ENCODE measurements at places on chromosomes 12 and 14.

- H3K4me3 ChIP-seq = peak overlapping the region; percentile 95
- H3K27ac ChIP-seq = peak overlapping the region; percentile 99
- peaks cover 38% of the 10 kb centered on the region for H3K4me1 ChIP-seq
Observed at GRCh38 chr14:92121207-92121669, 268 bp downstream of the NDUFB1 start.

DNA sequence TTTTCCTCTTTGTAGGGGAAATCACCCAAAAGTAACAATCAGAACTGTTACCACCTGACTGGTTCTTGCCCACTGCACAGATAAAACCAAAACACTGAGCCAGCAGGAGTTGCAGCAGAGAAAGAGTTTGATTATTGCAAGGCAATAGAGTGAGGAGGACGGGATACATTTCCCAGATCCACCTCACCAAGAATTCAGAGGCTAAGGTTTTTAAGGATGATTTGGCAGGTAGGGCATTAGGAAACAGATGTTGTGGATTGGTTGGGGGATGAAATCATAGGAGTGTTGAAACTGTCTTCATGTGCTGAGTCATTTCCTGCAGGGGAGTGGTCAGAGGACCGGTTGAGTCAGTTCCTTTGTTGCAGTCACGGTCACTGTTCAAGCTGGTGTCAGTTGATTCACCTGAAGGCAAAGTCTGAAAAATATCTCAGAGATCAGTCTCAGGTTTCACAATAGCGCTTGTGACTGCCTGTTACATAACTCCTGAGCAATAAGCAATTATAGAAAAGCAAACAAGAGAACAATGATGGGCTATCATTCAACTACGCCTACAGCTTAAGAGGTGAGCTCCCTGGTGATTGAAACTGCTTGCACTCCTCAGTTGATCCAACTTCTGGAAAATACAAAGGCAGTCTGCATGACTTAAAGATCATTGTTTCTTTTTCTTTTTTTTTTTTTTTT, 20.3 kb upstream of the AMN1 start:
- peak overlapping the region; percentile 2 for H3K4me3 ChIP-seq
- H3K36me3 ChIP-seq = peaks cover 4% of the 10 kb centered on the region
- peak; percentile 77 for DNase-seq
- H3K4me1 ChIP-seq = peaks cover 74% of the 10 kb centered on the region

- H3K36me3 ChIP-seq = no peaks in the 10 kb centered on the region
- H3K27ac ChIP-seq = no peak overlapping the region
- no peak for DNase-seq
- H3K4me1 ChIP-seq = no peaks in the 10 kb centered on the region
- H3K4me3 ChIP-seq = no peak overlapping the region
Observed at GRCh38 chr14:36605506-36605857, 23.1 kb upstream of the NKX2-8 start.

GRCh38 chr12:65188179-65188701, 18.9 kb downstream of the LEMD3 start:
- no peaks in the 10 kb centered on the region for H3K27me3 ChIP-seq
- H3K36me3 ChIP-seq = peaks cover 12% of the 10 kb centered on the region
- peak overlapping the region; percentile 77 for H3K27ac ChIP-seq
- DNase-seq = no peak
- H3K4me1 ChIP-seq = peaks cover 57% of the 10 kb centered on the region
- no peak overlapping the region for H3K4me3 ChIP-seq

DNA sequence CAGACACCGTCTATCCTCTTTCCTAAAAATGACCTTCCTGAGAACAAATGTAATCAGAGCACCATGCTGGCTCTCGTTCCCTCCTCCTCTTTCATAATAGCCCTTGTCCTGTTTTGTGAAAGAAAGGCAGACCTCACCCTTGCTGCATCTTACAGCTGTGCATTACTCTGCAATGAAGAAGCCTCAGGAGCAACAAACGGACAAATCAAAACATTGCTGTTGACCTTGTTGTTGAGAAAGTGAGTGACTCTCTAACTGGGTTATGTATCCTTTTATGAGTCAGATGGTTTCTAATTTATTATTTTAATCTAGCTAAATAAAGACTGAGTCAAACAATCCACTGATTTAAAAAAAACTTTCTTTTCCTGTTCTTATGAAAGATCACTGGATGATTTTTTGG, 180.9 kb downstream of the RPS29 start:
- no peak overlapping the region for H3K4me3 ChIP-seq
- H3K4me1 ChIP-seq = peaks cover 5% of the 10 kb centered on the region
- H3K27me3 ChIP-seq = peaks cover 20% of the 10 kb centered on the region

- H3K36me3 ChIP-seq = peaks cover 1% of the 10 kb centered on the region
- H3K4me1 ChIP-seq = no peaks in the 10 kb centered on the region
- H3K27ac ChIP-seq = no peak overlapping the region
- peaks cover 6% of the 10 kb centered on the region for H3K27me3 ChIP-seq
Observed at GRCh38 chr12:115817389-115817788, 460.1 kb downstream of the MED13L start.

- no peak for DNase-seq
- H3K36me3 ChIP-seq = no peaks in the 10 kb centered on the region
- no peaks in the 10 kb centered on the region for H3K27me3 ChIP-seq
- no peak overlapping the region for H3K4me3 ChIP-seq
Observed at GRCh38 chr12:101475751-101476305, 692 bp downstream of the SPIC start.

- no peaks in the 10 kb centered on the region for H3K36me3 ChIP-seq
- no peak overlapping the region for H3K4me3 ChIP-seq
- no peak for DNase-seq
- no peaks in the 10 kb centered on the region for H3K4me1 ChIP-seq
- H3K27me3 ChIP-seq = no peaks in the 10 kb centered on the region
- no peak overlapping the region for H3K27ac ChIP-seq
Observed at GRCh38 chr12:59115526-59115925, 195.2 kb upstream of the LRIG3 start.

GRCh38 chr12:112741106-112741505, 50.4 kb upstream of the RPH3A start:
- no peaks in the 10 kb centered on the region for H3K4me1 ChIP-seq
- H3K4me3 ChIP-seq = no peak overlapping the region
- no peak overlapping the region for H3K27ac ChIP-seq
- H3K27me3 ChIP-seq = peaks cover 19% of the 10 kb centered on the region

GRCh38 chr14:93655078-93655750, 133.1 kb downstream of the PRIMA1 start:
- no peak overlapping the region for H3K27ac ChIP-seq
- H3K36me3 ChIP-seq = no peaks in the 10 kb centered on the region
- no peaks in the 10 kb centered on the region for H3K4me1 ChIP-seq
- no peak overlapping the region for H3K4me3 ChIP-seq
- DNase-seq = no peak

GRCh38 chr12:127677537-127678131, 589.3 kb upstream of the TMEM132C start:
- peak; percentile 40 for DNase-seq
- no peaks in the 10 kb centered on the region for H3K36me3 ChIP-seq
- H3K27me3 ChIP-seq = no peaks in the 10 kb centered on the region
- H3K4me1 ChIP-seq = no peaks in the 10 kb centered on the region

DNA sequence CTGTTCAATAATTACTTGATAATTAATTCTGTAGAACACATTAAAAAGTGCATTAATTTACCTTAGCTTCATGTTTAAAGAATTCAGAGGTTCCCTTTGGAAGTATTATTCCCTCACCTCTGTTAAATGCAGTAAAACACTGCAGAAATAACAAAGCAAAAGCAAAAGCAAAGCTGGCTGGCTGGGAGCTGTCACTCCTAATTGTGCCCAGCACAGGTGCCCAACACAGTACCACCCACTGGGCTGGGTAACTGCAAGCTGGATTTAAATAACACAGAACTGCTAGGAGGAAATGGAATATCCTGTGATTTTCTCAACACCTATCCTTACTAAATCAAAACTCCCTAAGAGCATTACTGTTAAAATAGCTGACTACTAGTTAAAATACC, 72.6 kb downstream of the SLC2A13 start:
- no peak overlapping the region for H3K27ac ChIP-seq
- no peak overlapping the region for H3K4me3 ChIP-seq
- no peaks in the 10 kb centered on the region for H3K27me3 ChIP-seq
- no peak for DNase-seq
- H3K4me1 ChIP-seq = no peaks in the 10 kb centered on the region
- H3K36me3 ChIP-seq = no peaks in the 10 kb centered on the region

- peak overlapping the region; percentile 79 for H3K4me3 ChIP-seq
- peaks cover 2% of the 10 kb centered on the region for H3K36me3 ChIP-seq
- peak overlapping the region; percentile 84 for H3K27ac ChIP-seq
- no peaks in the 10 kb centered on the region for H3K27me3 ChIP-seq
- DNase-seq = peak; percentile 89
Observed at GRCh38 chr12:642633-643474, 20.4 kb downstream of the NINJ2 start.

DNA sequence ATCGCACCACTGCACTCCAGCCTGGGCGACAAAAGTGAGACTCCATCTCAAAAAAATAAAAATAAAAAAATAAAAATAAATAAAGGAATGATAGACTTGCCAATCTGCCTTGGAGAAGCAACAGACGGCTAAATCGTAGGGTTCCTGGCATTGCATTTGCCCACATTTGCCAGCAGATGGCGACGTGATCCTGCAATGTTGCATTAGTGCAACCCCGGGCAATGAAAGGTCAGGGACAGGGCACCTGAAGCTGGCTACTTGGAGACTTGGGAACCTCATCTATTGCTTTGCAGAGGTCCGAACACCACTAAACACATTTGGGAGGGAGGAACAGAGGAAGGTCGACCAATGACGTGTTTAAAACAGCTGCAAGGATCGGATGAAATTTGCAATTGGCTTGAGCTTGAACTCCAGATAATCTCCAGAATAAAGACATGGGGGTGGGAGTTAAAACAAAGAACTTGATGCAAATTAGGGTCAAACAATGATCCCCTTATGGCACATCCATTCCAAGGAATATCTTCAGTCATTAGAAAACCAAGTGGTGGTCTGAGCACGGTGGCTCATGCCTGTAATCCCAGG, 34.6 kb downstream of the SPRING1 start:
- peak; percentile 66 for DNase-seq
- H3K36me3 ChIP-seq = no peaks in the 10 kb centered on the region
- H3K4me3 ChIP-seq = no peak overlapping the region
- H3K27ac ChIP-seq = no peak overlapping the region
- H3K27me3 ChIP-seq = peaks cover under 1% of the 10 kb centered on the region

DNA sequence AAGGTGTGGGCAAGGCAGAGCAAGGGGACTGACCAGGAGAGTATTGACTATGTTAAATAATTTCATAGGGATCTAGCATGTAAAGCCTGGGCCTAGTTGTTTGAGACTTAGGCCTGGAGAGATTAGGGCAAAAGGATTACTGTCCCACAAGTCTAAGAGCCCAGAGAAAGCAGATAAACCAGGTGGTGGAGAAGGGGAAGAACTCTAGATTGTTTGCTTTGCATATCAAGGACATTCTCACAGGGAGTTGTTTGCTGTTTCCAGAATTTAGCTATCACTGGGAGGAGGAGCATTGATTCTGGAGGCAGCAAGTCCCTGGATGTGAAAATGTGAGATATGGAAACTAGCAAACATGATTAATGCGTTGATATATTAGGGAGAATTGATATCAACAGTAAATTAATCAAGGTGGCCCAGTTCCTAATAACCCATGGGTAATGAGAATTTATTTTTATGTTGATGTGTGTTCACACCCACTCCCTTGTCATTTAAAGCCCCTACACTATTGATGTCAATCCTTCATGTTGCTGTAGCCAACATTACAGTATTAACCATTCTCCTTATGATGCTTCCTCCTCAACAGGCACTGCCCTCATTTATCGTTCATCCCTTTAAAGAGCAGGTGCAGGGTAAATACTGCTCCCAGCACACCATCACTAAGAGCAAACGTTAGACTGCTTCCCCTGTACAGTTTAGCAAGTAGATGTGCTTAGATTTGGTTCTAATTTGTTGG, 1666.7 kb upstream of the FLRT2 start:
- no peaks in the 10 kb centered on the region for H3K27me3 ChIP-seq
- H3K4me1 ChIP-seq = no peaks in the 10 kb centered on the region
- no peak overlapping the region for H3K4me3 ChIP-seq
- peaks cover 3% of the 10 kb centered on the region for H3K36me3 ChIP-seq
- no peak for DNase-seq
- no peak overlapping the region for H3K27ac ChIP-seq

GRCh38 chr12:92051441-92051840, 94.2 kb downstream of the BTG1 start:
- no peak overlapping the region for H3K4me3 ChIP-seq
- peaks cover 75% of the 10 kb centered on the region for H3K4me1 ChIP-seq
- peaks cover 17% of the 10 kb centered on the region for H3K36me3 ChIP-seq
- no peak overlapping the region for H3K27ac ChIP-seq

DNA sequence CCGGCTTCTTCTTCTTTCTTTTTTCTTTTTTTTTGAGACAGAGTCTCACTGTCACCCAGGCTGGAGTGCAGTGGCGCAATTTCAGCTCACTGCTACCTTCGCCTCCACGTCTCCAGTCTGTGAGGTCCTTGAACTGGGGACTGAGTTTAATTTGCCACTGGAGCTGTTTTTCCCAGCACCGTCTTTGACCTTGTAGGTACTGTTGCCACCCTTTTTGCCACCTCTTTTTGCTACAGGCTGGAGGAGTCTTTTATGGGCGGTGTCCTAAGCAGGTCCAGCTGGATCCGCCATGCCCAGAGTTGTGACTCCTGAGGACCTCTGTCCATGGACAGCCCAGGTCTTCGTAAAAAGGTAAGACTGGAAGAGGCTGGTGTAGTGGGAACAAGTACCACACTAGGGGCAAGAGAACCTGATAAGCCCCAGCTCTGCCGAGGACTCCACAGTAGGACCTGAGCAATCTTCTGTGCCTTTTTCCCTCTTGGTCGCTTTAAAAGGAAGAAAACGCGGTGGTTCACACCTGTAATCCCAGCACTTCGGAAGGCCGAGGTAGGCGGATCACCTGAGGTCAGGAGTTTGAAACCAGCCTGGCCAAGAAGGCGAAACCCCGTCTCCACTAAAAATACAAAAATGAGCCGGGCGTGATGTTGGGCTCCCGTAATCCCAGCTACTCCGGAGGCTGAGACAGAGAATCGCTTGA, 946 bp downstream of the RNU4-2 start:
- no peak overlapping the region for H3K27ac ChIP-seq
- H3K27me3 ChIP-seq = no peaks in the 10 kb centered on the region
- DNase-seq = peak; percentile 72
- no peaks in the 10 kb centered on the region for H3K36me3 ChIP-seq
- H3K4me1 ChIP-seq = no peaks in the 10 kb centered on the region

DNA sequence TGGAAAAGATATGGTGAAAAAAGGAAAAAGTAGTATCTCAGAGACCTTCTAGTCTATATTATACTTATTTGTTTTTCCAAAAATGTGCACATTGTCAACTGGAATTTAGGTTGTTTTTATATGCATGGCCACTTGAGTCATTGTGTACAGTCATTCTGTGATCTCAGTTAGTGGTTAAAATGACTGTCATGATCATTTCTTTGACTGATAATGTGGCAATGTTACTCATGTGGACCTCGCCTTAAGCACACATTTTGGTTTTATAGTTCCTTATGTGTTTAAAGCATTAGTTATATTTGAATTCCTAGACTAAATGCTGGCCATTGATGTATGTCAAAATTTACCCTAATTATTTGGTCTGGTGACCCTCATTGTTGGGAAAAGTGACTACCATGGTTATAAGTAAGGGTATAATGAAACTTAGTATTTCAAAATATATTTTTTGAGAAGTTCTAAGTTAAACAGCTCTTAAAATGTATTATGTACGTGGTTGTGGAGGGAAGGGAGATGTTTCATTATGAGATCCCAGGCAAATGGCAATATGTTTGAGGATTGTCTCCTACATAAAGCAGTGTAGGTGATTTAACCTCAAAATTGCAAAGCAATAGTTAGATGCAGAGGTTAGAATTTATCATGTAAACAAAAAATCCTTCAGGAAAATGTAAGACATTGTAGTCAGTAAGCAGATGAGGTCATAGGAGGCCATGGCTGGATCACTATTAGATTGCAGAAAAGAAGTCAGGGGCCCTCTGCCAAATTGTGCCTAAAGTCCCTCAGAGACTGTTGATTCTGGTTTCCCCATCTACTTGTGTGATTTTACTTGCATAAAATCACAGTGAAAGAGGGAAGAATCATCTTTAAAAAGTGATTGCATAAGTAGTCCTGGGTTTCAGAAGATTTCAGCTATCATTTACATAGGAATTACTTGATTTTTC, 17.5 kb downstream of the PNMA1 start:
- H3K4me3 ChIP-seq = peak overlapping the region; percentile 86
- H3K4me1 ChIP-seq = peaks cover 59% of the 10 kb centered on the region
- no peak for DNase-seq

All from activated T-cell treated with anti-CD3 and anti-CD28 coated beads, Interleukin-2, amount 50 U/mL, for 72 hours (primary cell).